ENCODE measurements at places on chromosomes 6 and 20.

- DNase-seq = no peak
These were observed 53.8 kb downstream of the PHF3 start for GRCh38 chr6:63689421-63689820.

DNA sequence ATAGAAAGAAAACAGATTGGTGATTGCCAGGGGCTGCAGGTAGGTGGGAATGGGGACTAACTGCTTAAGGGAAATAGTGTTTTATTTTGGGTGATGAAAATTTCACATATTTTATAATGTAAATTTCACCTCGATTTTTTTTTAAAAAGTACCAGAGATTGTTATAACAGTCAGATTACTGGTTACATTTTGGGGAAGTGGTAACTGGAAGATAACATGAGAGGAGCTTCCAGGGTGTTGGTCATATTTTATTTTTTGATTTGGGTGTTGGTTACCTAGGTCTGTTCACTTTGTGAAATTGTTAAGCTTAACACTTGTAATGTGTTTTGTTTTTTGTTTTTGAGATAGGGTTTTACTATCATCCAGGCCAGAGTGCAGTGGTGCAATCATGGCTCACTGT, 17.2 kb upstream of the CRIP3 start:
- DNase-seq = no peak

- DNase-seq = no peak
These were observed 42.1 kb downstream of the ANKRD6 start for GRCh38 chr6:89475101-89475500.

DNA sequence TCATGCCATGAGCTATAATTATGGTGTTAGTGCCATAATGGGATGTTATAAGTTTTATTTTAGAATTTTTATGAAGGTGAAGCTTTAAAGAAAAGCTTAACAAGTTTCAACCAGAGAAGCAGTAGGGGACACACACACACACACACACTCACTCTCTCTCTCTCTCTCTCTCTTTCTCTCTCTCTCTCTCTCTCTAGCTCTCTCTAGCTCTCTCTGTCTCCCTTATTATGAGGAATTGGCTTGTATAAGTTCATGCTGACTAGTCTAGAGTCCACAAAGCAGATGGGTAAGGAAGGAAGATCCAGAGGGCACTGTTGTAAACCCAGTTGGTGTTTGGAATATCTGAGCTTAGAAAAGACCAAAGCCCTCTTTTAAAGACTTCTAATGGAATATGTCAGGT, 102.4 kb downstream of the QKI start:
- DNase-seq = no peak

DNA sequence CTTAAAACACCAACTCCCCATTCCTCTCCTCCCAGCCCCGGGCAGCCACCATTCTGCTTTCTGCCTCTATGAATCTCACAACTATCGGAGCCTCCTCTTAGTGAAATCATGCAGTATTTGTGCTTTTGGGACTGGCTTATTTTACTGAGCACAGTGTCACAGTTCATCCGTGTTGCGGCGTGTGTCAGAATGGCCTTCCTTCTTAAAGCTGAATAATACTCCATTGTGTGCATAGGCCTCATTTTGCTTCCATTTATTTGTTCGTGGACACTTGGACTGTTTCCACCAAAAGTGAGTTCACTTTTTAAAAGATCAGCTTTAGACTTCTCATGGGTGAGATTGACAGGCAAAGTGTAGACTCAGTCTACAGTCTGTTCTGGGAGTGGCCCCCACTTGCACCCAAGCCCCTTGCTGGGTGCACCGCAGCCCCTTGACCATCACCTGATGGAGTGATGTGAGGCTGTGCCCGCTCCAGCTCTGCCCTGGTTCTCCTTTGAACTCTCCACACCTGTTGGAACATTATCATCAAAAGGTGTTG, 12.6 kb downstream of the DUSP22 start:
- DNase-seq = no peak

- no peak for DNase-seq
These were observed 183.0 kb upstream of the QKI start for GRCh38 chr6:163231356-163232014.

- DNase-seq = peak; percentile 42
These were observed 55.7 kb upstream of the PRND start for GRCh38 chr20:4666001-4666479.

DNA sequence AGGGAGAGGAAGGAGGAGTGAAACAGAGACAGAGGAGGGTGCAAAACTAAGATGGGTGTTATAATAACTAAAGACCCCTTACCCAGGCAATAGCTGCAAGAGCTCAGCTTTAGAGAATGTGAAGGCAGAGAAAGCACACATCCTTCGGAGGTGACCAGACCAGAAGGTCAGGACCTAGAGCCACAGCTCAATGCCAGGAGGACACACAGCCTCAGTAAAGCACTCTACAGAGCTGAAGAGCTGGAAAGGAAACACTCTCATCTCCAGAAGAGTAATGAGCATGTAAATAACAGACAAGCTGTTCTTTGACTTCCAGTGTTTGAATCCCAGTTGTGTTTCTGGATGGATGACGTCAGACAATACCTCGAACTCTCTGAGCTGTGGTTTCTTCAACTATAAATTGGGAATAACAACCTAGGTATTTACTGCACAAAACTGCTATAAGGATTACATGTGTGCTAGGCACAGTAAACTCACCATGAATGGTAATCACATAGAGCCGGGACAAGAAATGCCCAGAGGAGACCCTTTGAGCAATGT, 63.2 kb downstream of the MAP3K5 start:
- DNase-seq = no peak

Measured in body of pancreas (tissue), 4 donors.